ENCODE measurements at places on chromosomes 16 and 17.

- DNase-seq, result no peak
Observed at GRCh38 chr17:41998497-41998896, 18.7 kb downstream of the DNAJC7 start.

DNA sequence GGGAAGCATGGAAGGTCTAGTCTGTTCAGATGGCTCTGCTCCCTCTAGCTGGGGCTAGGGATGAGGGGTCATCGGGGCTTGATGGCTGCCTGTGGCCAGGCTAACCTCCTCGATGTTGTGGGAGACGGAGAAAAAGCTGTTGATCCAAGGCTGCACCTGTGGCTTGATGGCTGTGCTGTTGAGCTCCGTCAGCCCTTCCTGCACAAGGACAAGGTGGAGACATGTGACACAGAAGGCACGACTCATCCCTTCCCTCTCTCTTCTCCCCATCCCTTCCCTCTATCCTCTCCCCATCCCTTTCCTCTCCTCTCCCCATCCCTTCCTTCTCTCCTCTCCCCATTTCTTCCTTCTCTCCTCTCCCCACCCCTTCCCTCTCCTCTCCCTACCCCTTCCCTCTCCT, 28.2 kb downstream of the FCSK start:
- DNase-seq, result no peak

DNA sequence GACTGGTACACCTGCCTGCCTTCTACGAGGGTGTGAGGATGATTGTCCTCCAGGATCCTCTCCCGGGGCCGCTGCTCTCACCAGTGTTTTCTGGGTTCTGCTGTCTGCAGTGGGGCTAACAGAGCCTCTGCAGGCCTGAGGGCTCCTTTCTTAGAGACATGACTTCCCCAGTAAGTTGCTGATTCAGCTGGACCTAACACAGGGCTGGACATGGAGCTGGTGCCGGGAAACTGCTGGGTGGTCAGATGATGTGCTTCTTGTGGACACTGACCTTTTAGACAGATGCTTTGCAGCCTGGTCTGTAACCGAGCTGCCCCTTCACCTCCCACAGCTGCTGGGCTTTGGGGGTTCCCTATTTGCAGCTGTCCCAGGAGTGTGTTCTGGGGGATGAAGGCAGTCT, 71.5 kb downstream of the FOXL1 start:
- no peak for DNase-seq

- no peak for DNase-seq
Observed at GRCh38 chr17:45575126-45575885, 84.8 kb upstream of the PLEKHM1 start.

DNA sequence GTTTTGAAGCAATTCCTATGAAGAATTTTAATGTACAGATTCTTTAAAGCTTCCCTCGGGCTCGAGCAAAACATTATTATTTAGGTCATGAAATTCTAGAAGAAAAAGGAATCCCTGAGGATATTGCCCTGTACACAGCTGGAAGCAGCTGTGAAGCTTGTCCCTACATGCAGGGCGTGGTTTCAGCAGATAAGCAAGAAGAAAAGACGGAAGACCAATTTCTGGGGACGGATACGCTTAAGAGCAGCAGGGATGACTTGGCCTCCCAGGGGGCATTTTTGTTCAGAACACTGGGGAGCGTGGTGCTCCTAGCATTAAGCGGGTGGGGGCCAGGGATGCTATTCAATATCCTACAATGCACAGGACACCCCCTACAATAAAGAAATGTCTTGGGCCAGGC, 34.3 kb downstream of the LITAF start:
- no peak for DNase-seq

- no peak for DNase-seq
Observed at GRCh38 chr16:25585526-25585925, 106.2 kb upstream of the HS3ST4 start.

DNA sequence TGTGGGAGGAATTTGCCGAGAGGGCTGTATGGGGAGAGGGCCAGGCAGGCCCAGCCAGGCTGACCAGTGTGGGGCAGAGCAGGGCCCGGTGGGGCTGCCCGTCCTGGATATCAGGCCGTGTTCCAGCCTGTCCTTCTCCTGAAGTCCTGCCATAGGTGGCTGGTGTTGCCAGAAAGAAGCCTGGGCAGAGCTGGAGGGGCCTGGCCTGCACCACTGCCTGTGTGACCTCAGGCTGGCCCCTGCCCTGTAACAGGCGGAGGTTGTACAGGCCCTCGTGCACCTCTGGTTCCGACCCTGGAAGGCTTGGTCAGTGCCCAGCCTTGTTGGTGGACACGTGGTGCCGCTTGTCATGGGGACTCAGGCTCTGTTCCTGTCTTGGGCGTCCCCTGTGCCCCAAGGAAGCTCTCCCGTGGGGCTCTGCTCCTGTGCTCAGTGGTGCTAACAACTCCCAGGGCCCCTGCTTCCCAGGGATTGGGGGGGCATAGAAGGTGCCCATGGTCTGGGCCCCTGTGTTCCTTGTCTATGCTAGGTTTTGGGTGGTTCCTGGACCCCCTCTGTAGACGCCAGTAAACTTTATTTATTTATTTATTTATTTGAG, 33.3 kb downstream of the ADCY7 start:
- DNase-seq, result no peak

GRCh38 chr16:70375636-70376611, 29.2 kb downstream of the DDX19A start:
- no peak for DNase-seq

DNA sequence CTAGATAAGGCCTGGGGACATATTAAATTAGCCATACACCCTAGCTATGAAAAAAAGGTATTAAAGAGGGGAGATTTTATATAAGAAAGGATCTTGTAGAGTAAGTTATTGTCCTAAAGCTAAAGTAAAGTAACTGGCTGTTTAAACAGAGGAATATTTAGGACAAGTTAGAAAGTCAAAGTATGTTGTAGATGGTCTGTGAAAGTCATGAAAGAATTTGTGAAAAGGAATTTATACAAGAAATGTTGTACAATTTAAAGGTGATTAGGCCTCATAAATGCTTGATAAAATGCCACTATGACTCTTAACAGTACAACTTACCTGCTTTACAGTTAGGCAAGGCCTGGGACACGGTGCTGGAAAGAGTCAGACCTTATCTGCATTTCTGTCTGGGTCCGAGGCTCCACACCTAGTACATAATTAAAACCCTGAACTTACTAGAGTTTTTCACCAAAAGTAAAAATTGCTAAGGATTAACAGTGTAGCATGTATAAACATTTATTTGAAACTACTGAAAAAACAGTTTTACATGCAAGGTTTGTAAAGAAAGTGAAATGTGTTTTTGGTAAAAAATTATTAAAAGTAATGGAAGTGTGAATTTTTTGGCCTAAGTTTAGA, 445.3 kb upstream of the TOM1L1 start:
- no peak for DNase-seq

DNA sequence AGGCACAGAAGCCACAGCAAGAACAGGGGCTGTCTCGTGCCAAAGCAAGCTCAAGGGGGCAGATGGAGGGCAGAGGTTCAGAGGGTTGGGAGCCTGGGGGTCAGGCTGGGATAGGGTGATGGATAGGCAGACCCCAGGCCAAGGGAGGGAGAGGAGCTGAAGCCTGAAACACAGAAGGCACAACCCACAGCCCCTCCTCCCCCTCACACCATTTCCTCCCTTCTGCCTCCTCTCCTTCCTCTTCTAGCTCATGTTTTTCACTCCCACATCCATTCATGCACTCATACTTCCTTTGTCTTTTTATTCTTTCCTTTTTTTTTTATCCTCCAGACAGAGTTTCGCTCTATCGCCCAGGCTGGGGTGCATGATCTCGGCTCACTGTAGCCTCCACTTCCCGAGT, 61.1 kb downstream of the SOCS1 start:
- DNase-seq, result no peak

DNA sequence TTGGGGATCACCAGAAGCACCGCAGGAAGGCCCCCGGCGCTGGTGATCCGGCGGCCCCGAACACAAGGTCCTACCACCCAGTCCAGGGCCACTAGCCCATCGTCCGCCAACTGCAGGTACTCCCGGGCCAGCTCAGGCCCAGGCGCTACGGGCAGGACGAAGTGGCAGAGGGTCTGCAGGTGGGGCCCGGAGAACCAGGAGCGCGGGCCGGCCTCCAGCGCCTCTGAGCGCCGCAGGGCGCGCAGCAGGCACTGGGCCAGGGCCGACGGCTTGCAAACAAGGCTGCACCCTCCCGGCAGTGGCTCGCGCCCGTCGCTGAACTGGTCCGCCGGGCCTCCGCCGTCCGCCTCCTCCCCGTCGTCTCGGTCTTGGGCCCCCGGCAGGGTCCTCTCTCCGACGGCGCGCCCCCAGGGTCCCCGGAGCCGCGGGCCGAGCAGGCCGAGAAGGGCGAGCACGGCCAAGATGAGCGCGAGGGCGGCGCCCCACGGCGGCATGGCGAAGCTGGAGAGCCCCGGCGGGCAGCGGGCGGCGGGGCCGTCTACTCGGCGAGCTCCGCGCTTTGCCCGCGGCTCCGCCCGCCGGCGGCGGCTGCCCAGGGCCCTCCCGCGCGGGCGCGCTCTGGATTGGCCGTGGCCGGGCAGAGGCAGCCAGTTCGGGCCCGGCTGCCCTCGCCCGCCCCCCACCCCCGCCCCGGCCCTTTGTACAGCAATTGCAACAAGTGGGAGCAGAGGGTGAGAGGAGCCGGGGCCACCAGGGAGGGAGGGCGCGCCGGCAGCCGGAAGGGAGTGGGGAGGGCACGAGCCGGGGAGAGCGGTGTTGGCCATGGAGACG, at the start of gene ABHD15:
Gene ABHD15 (minus strand): TSS at position 565 of the 831 bp plus-strand sequence. CDS start 71 bp downstream, at position 494.
- DNase-seq, result peak; percentile 50

- peak; percentile 60 for DNase-seq
Observed at GRCh38 chr16:71542377-71542776, 16.2 kb downstream of the CHST4 start.

DNA sequence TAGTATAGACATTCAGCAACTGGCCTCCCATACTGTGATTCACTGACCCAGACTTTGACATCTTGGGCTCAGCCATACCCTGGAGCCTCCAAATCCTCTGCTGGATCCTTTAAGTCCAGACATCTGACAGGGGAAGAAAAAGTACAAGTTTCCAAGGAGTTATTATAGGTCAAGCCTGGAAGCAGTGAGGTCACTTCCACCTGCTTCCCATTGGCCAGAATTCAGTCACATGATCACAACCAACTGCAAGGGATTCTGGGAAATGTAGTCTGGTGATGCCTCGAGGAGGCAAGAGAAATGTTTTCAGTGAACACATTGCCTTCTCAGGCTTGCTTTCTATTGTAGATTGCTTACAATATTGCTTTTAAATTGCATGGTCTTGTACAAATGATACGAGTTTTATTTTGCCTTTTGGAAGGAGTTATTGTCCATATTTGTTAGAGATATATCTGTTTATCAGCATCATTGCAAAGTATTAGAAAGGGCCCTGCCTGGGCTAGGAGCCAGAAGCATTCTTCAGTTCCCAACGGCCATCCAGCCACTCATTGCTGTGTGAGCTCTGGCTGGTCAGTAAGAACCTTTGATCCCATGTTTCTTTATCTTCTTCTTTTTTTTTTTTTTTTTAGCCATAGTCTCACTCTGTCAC, 696.9 kb downstream of the WWOX start:
- peak; percentile 45 for DNase-seq

DNA sequence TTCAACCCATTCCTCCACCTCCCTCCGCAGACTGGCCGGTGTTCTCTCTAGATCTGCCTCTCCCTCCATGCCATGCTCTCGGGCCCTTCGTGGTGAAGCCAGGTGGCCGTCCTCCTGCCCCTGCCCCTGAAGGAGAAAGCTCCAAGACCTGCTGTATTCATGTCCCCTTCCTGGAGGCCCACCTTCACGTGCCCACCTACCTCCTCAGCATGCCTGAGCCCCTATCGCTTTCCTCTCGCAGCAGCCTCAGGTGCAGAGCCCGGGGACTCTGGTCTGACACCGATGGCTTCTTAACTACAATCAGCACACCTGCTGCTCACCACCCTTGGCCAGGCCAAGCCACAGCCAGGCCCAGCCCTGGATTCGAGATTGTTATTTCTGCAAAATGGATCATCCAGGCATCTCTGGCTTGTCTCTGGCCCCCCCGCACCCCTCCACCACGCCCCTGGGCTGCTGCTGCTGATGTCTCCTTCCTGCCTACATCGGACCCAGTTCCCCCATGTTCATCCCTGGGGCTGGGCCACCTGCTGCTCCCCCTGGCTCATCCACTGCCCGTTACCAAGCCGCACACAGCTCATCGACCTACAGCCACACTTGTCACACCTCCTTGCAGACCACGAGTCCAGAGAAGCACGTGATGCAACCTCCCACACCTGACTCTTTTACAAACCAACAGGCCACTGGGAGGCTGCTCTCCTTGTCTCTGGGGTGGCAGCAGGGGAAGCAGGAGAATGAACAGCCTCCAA, 32.5 kb upstream of the TNFRSF13B start:
- no peak for DNase-seq

All from stimulated activated CD4-positive, alpha-beta T cell treated with anti-CD3 and anti-CD28 coated beads, Interleukin-2, amount 100 ng/mL, for 48 hours (primary cell).